AG04449 (cell line): ENCODE measurements at places on chromosomes 13 and 19.

GRCh38 chr13:91722267-91722884, 324.0 kb downstream of the GPC5 start:
- no peak for DNase-seq

GRCh38 chr19:36771261-36772231, 1.1 kb downstream of the ZNF850 start:
- DNase-seq, result peak; percentile 42

DNA sequence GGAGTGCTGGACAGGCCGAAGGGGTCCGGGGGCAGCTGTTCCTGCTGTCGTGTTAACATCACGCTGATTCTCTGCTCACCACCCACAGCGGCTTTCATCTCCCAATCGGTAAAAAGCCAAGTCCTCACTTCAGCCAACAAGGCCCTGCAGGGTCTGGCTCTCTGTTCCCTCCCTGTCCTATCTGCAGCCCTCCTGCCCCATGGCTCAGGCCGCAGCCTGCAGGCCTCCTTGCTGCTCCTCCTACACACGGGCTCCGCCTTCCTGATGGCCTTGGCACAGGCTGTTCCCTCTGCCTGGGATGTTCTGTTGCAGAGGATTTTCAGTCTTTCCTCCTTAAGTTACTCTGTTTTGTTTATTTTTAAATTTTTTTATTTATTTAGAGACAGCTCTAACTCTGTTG, 22.2 kb downstream of the FUZ start:
- DNase-seq, result no peak

DNA sequence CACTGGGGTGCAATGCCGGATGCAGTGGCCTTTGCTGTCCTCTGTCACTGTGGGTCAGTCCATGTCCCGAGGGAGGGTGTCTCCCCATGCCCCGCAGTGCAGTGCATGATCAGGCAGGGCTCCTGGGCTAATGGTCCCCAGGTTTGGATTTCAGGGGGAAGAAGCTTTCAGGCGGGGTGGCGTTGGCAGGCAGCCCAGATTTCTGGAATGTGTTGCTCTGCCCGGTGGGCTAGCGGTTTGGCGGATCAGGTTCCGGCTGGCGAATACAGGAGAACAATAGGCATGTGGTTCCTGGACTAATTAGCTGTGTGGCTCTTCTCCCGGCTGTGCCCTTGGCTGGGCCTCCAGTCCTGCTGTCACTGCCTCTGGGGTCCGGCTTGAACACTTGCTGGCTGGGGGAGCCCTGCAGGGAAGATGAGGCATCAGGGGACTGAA, 141.3 kb downstream of the FGF9 start:
- DNase-seq, result no peak

DNA sequence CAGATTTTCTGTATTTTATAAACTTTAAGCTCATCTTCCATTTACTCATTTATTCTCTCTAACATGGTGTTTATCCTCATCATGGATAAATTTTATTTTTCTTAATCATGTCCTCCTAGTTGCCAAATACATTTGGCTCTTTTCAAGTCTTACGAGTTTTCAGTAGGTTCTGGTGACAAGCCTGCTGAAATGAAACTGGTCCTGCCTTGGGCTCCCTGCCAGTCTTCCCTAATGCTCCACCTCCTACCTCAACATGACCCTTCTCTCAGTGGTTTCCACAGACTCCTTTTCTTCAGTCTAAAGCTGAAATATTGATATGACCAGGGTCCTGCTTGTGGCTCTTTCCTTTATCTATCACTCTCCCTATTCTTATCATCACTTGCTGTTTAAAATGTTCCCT, 81.2 kb downstream of the TRPC4 start:
- no peak for DNase-seq

GRCh38 chr13:70809588-70809987, 701.3 kb upstream of the KLHL1 start:
- no peak for DNase-seq
